ENCODE measurements at places on chromosomes 16 and 17.
A peak's percentile ranks its signal among the peaks of the same experiment; 100 is the strongest.

DNA sequence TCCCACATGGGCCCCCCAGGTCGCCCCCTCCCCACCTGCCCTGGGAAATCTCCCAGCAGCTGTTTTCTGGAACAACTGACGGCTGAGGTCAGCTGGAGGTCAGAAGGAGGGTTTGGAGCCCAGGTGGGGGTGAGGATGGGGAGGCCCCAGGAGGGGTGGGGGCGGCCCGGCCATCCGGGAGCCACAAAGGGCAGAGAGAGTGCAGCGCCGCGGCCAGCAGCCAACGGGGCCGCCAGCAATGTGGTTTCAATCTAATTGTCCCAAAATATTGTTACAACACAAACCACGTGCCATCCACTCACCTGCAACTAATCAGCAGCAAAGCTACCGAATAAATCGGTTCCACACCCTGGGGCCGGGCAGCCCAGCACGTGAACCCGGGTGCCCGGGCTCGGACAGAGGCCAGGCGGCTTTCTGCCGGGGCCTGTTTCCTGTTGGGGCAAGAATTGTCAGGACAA is 28.3 kb upstream of the SLC38A10 start:
- DNase-seq: no peak

- no peak for DNase-seq
These were observed 286.5 kb downstream of the HS3ST4 start for GRCh38 chr16:25978218-25978617.

DNA sequence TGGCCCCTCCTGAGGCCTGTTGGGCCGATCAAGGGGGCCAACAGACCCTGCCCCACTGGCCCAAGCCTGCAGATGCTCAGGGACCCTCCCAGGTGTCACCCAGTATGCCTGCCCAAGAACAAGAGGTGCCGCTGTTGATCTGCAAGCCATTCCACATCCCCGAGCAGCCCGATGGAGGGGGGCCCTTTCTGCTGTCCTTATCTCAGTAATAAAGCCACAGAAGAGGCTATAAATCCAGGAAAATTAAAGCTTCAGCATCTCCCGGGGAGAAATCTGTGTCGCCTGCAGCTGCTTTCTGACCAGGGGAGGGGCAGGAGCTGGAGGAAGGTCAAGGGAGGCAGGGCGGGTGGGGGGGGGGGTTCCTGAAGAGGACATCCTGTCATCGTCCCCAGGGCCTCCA is 11.7 kb upstream of the CACNA1H start:
- no peak for DNase-seq

DNA sequence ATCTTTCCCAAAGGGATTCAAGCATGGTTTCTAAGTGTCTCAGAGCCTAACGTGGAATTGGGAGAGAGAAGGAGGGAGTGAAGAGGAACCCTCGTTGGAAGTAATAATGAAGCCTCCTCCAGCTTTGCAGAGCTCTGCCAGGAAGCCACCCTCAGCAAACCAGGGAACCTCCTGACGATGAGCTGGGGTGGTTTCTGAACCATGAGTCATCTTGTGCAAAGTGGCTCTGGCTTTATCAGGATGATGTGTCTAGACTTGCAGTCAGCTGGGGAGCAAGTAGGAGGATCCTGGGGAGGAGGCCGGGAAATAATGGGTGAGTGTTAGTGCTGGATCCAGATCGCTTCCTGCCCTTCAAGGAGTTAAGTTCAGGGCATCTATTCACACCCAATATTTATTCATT is 191.7 kb upstream of the RBFOX1 start:
- no peak for DNase-seq

GRCh38 chr16:621526-622105 is 9.2 kb upstream of the WFIKKN1 start:
- DNase-seq: no peak

- DNase-seq: no peak
These were observed 6.2 kb upstream of the ETV4 start for GRCh38 chr17:43552229-43552837.

GRCh38 chr17:82984751-82985427 is 94.5 kb upstream of the METRNL start:
- no peak for DNase-seq

DNA sequence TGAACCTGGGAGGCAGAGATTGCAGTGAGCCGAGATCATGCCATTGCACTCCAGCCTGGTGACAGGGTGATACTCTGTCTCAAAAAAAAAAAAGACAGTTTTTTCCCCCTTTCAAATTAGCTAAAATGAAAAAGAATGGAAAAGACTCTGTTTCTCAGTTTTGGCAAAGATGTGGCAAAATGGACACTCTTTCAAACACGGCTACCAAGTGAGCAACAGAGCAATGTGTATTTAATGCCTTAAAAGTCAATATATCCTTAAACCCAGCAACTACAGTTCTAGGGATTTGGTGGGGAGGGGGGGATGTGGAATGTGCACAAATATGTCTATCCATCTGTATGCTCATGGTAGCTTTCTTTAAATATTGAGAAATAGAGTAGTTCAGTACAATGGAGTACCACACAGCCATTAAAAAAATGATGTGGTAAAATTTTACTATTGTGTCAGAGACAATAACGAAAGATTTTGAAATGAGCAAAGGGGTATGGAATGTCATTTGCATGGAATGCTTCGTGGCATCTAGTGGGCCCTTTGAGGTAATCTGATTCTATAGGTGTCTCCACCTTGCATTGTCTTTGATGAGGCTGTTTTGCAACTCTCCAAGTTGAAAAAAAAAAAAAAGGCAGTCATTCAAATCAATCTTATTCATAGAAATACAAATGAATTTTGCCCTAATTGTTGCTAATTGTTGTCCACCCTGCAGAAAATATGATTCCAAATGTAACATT is 108.1 kb downstream of the AXIN2 start:
- no peak for DNase-seq

DNA sequence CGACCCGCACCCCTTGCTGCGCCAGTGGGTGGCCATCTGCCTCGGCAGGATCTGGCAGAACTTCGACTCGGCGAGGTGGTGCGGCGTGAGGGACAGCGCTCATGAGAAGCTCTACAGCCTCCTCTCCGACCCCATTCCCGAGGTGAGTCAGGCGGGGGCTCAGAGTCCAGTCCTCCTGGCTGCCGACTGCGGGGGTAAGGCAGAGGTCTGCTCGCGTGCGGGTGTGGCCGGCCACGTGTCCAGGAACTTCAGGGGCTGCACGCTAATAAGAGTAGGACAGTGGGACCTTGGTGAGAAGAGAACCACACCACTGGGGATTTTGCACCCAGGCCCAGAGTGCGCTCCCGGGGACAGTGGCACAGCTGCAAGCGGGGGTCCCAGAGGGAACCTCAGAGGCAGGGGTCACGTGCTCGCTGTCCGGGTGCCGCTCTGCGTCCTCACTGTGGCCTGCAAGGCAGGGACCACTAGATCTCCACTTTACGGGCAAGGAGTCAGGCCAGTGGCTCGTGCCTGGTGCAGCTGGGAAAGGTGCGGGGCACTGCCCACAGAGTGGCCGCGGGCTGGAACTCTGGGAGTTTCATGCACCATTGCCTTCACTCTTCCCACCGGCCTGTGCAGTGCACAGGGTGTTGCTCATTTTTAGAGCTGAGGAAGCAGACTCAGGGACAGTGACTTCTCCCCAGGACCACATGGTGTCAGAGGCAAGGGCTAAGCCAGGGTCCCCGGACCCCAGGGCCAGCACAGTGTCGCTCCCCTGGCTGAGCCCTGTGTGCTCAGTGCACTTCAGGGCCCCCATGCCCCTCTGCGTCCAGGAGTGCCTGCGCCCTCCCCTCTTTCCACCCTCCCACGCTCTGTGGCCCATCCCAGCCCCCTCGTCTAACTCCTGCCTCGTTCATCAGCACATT is 107.6 kb upstream of the CHMP6 start:
- DNase-seq: no peak

GRCh38 chr17:14355556-14355955 is 54.7 kb downstream of the HS3ST3B1 start:
- DNase-seq: no peak

DNA sequence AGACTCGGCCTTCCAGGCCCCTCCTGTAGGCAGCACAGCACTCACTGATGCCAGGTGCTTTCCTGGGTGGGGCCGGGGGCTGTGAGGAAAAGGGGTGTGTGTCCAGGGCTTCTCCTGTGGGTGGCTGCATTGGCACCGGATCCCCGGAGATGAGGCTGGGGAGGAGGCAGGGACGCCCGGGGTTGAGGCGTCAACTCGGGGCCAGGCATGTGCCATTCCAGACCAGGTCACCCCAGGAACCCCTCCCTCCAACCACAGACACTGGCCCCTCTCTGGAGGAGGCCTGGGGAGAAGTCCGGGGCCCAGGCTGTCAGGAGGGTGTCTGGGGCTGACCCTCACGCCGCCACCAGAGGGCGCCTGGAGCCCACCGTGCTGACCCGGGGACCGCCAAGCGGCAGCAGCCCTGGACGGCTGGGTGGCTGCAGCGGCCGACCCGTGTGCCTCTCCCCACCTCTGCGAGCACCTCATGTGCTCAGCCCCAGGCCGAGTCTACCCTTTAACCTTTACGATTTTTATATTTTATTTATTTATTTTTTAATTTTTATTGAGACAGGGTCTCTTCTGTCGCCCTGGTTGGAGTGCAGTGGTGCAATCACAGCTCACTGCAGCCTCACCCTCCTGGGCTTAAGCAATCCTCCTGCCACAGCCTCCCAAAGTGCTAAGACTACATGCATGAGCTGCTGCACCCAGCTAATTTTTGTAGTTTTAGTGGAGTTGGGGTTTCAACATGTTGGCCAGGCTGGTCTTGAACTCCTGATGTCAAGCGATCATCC is 3.2 kb upstream of the METRN start:
- peak; percentile 51 for DNase-seq

GRCh38 chr16:56763291-56763916 is 33.5 kb downstream of the NUP93 start:
- no peak for DNase-seq

GRCh38 chr17:74737299-74738050 is 419 bp downstream of the RAB37 start:
- no peak for DNase-seq

DNA sequence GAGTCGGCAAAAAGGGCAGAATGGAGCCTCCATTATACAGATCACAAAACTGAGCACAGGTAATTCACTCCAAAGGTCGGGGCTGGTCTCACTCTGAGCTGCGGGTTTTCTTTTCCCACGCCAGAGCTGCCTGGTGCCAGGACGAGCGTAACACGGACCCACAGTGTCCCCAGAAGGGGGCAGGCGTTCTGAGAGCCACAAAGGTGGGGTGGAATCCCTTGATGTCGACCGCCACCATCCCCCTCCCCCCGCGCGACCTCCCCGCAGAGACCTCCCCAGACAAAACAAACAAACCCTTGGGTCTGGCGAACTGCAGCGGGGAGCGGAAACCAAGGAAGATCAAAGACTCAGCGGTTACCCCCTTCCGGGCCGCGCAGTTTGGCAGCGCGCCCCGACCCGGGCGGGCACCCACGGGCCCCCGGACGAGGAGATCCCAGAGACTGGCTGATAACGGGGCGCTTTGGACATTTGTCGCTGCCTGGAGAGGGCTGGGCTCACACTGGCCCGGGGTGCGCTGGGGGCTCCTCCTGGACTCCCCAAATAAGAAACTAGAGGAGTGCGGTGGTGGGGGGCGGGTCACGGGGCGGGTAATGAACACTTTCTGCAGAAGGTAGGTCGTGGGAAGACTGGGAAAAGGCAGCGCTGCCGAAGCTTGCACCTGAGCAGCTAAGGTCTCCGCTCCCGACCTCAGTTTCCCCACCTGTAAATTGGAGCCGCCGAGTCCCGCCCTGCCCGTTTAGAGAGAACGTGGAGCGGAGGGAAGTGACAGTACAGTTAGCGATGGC is 664 bp upstream of the NKD1 start:
- DNase-seq: peak; percentile 42

- no peak for DNase-seq
These were observed 682.1 kb upstream of the SOX9 start for GRCh38 chr17:71438631-71439146.

DNA sequence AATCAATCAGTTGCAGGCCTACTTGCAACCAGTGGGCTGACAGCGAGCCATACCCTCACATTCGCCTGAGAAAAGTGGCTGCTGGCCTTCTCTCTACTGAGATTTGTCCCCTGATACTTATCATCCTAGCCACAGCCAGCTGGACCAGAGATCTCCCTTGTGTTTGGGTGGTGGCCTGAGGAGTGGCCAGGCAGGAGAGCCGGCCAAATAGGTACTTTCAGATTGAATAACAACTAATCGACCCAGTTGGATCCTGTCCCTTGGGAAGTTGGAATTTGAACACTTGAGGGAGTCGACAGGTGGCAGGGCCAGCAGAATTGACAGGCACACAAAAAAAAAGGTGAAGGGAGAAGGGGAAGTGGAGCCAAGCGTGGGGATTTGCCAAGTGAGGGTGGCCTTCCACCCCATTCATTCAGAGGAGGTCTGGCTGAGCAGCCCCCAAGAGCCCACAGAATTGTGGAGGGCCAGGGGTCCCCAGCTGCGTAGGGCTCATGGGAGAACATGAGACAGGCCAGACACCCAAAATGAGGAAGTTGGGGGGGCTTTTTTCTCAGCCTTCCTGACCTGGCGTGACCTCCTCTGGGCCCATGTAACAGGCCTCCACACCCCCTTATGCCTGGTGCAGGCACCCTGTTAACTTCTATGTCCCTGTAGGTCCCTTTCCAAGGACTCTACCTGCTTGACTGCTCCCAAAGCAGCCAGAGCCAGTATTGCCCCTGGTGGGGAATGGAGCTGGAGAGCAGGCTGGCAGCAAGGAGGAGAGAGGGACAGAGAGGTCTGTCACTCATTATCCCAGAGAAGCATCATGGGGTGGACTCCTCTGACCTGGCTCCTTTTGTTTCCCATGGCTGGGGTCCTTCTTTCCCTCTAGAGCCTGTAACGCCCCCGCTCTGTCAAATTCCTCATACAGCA is 2.9 kb upstream of the RANGRF start:
- no peak for DNase-seq

DNA sequence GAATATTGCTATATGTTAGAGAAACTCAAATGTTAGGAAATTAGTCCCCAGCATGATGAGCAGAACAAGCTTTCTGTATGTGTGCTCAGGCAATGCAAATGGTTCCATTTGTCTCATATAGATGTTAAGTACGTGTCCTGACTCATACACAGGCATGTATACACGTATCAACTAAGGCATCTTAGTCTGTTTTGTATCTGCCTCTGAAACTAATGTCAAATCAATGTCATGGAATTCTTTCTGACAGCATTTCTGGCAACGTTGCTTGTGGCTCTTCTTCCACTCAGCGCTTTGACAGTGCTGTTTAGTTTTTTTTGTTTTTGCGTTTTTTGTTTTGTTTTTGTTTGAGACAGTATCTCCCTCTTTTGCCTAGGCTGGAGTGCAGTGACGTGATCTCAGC is 111.9 kb downstream of the CNTNAP4 start:
- DNase-seq: no peak
